Prostate gland (tissue), 2 donors: ENCODE measurements at places on chromosomes 6 and 20.
A peak's percentile ranks its signal among the peaks of the same experiment; 100 is the strongest.

GRCh38 chr6:56595490-56596122 is 47.1 kb downstream of the DST start:
- DNase-seq: peak; percentile 30

GRCh38 chr6:126753606-126754005 is 364.9 kb upstream of the RSPO3 start:
- DNase-seq: no peak

GRCh38 chr20:59670786-59671492 is 66.6 kb downstream of the PHACTR3 start:
- no peak for DNase-seq

DNA sequence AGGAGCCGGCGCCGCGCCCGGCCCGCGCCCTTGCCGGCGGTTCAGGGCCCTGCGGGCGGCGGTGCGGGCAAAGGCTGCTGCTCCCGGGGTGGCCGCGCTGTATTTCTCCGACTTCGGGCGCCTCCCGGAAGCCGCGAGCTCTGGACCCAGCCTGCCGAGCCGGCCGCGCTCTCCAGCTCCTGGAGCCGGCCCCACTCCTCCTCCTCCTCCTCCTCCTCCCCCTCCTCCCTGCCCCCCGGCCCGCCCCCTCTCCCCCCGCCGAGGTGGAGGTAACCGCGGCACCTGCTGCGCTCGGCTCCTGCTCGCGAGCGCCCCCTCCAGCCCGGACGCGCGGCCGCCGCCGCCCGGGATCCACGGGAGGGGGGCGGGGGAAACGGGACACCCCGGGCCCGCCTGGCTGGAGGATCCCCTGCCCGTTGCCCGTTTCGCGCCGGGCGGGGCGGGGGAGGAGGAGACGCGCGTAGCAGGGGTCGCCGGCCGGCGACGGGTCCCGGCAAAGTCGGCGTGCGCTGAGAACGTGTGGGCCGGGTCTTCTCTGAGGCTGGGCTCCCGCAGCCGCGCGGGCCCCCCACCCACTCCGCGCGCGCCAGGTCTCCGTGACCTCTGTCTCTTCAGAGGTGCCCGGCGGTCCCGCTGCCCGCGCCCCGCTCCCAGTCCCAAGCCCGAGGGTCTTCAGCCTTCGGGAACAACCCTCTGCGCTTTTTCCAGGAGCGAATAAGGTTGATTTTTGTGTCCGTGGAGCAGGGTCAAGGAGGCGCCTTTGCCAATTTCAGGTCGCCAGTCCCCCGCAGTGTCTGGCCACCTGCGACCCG is at the start of gene SLC22A23:
Gene SLC22A23, minus strand, starts transcription at position 153 of the 812 bp plus-strand sequence. CDS start 491 bp downstream, outside the sequence.
- DNase-seq: peak; percentile 87

GRCh38 chr20:20603339-20603990 is 109.0 kb downstream of the RALGAPA2 start:
- peak; percentile 54 for DNase-seq

GRCh38 chr20:59455402-59456341 is 148.7 kb upstream of the PHACTR3 start:
- DNase-seq: peak; percentile 48

DNA sequence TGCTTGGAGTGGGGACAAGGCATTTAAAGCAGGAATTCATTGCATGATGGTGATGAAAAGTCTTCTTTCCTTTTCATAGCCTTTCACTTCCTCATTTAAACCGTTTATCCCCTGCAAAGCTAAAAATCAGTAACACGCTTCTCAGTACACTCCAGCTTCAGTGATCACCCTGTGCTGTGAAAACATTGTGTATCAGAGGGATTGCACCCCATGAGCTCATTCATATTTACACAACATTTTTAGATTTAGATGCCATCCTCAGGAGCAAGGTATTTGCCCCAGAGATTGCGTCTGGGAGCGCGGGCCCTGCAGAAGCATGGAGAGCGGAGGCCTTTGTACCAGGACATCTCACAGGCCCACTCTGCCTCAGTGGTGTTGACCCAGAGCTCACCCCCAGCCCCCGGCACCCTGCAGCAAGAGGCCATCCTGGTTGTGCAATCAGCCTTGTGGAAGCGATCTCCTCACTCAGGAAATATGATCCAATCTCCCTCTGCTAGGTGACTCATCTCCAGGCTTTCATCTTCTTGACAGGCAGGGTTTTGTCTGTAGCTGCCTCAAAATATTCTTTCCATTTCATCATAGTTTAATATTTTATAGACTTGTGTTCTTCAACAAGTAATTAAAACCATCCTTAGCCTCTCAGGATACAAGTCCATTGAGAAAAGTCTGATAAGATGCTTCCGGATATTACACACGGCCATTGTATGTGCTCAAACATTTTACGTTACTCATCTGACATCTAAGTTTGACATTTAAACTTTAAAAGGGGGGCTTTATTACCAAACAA is 38.9 kb upstream of the THBS2 start:
- DNase-seq: no peak

- no peak for DNase-seq
Observed at GRCh38 chr20:58198384-58198783, 30.1 kb downstream of the ANKRD60 start.

DNA sequence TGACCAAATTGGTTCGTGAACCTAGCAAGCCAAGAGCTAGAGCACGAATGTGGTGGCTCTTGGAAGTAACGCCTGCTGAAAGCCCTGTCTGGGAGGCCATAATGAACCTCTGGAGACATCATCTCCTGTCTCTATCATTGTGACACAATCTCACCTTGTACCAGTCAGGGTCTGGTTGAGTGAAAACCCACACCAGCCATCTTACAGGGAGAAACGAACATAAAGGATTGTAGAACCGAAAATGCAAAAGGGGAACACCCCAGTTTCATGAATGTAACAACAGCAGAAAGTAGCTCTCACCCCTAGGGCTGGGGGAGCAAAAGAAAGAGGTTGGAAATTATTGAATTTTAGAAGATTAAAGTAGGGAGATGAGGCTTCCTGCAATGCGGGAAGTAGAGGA is 50.9 kb upstream of the TAB2 start:
- no peak for DNase-seq

GRCh38 chr20:34753706-34754461 is 49.7 kb downstream of the TP53INP2 start:
- DNase-seq: no peak

DNA sequence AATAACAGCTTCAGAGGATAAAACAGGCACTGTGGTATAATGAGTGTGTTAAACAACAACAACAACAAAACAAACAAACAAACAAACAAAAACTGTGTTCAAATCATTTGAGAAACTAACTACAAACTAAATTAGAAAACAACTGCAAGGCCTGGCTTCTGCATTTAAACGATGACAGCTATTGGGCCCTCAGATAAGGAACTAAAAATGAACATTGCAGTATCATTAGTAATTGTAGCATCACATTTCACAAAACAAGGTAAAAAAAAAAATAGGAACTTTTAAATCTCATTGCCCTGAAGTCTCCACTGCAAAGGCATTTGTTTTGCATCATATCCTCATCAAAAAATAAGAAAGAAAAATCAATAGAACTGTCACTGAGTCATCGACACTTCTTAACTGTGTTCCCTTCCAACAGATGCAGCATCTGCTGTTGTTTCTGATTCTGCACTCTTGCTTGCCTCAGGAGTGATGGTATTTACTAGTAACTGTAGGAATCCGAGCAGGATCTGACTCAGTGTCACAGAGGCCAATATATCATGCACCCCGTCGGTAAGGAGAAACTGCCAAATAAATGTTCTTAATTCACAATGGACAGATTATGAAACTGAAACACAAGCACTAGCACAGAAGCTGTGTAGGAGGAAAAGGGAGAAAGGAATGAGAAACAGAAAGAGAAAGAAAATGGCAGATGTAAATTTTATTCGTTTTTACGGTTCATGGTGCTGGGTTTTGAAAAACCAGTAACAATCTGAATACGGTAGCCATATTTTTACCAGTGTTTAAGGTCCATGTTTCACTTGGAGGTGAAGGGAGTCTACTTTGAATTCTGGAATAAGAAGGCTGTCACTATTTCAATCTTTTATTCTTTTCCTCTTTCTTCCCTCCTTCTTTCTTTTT is 365.7 kb upstream of the EPHA7 start:
- DNase-seq: no peak

DNA sequence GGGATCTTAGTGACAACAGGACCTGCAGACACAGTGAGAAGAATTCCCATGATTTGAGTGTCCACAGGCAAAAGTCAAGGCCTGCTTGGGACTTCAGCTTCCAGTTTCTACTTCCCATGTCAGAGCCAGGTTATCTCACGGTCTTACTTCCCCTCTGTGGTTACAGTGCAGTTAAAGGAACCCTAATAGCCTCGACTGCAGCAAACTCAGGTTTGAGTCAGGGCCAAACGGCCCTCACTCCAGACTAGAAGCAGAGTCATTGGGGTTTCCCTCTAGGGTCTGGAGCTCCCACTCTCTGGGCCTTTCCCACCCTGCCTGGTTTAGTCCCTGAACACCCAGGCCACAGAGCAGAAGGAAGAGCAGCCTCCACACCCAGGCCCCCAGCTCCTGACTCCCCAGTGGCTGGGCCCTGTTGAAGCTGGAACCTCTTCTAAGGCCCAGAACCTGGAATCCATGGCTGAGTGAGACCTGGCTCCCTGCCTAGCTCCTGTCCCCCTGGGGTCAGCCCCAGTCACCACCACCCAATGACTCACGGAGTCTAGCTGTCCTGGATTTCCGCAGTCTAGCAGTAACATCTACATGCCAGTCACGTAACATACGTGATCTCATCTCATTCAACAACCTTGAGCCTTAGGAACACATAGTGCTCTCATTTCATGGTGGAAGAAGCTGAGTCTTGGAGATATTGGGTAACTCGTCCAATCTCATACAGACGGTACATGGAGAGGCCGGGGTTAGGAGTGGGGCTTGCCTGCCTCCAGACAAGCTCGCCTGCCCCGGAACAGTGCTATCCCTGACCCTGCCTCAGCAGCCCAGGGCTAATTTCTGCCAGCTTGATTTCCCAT is 9.2 kb upstream of the GHRH start:
- no peak for DNase-seq

- no peak for DNase-seq
Observed at GRCh38 chr6:89251170-89251569, 34.0 kb upstream of the GABRR1 start.

GRCh38 chr6:77450924-77451323 is 12.4 kb downstream of the HTR1B start:
- DNase-seq: no peak

DNA sequence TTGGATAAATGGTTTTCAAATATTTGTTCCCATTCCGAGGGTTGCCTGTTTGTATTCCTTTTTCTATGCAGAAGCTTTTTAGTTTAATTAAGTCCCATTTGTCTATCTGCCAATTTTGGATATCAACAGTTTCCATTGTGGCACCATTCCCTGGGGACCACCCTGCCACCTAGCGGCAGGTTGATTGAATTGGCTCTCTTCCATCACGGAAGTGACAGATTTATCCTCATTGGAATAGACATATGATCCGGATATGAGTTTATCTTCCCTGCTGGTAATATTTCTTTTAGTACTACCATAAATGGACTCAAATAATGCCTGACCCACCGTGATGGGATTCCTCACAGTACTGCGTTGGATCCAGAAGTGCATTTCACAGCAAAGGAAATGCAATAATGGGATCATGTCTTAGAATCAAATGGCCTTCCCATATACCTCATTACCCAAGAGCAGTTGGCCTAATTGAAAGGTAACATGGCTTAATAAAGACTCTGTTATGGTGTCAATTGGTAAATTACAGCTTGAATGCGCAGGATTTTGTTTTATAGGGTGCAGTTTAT is 327.0 kb downstream of the BMP2 start:
- DNase-seq: no peak

DNA sequence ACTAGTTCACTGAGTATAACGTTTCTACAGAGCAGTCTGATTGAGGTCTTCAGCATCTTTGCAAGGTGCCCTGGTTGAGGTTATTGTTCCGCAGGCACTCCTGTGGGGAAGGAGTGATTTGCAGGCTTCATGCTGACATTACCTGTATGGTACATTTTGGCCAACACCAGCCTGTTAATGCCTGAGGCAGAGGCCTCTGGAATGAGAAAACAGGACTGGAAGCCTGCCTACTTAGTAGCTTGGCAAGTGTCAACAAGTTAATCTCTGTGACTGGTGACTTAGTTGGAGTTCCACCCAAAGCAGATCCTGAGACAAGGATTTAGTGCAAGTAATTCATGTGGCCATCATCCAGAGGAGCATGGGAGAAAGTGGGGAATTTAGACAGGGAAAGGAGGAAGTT is 24.6 kb downstream of the MAS1 start:
- DNase-seq: peak; percentile 36

- no peak for DNase-seq
Observed at GRCh38 chr6:4588163-4588562, 188.0 kb upstream of the CDYL start.

DNA sequence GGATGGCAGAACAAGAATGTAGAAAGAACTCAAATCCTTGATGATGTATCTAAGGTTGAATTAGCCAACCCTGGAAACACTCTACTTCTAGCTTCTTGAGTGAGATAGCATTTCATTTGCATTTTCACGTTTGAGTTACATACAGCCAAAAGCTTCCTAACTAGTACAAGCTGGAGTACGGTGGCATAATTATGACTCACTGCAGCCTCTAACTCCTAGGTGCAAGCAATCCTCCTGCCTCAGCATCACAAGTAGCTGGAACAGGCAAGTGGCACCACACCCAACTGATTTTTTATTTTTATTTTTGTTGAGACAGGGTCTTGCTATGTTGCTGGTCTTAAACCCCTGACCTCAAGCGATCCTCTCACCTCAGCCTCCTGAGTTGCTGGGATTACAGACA is 36.5 kb upstream of the STK35 start:
- DNase-seq: no peak

- DNase-seq: no peak
Observed at GRCh38 chr6:137213813-137214212, 5.4 kb downstream of the IFNGR1 start.

DNA sequence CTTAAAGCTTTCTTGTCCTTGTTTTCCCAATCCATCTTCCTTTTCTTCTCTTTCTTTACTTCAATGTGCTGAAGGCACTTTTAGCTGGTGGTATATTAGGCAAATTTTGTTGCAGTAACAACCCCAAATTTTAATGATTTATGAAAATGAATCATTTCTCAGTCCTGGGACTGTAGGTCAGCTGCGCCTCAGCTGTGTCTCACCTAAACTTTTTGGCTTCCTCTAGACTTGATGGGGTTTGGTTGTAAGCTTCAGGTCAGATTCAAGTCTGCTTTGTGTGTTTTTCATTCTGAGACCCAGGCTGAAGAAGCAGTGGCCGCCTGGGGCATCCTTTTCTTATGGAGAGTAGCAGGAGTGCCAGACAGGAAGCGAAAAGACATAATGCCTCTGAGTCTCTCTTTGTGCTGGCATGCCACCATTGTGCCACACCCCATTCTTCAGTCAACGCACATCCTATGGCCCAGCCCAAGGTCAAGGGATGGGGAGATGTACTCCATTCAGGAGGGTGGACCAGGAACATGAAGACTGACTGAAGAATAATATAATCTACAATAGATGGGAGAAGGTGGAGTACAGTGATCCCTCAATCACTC is 28.9 kb upstream of the CD83 start:
- no peak for DNase-seq

DNA sequence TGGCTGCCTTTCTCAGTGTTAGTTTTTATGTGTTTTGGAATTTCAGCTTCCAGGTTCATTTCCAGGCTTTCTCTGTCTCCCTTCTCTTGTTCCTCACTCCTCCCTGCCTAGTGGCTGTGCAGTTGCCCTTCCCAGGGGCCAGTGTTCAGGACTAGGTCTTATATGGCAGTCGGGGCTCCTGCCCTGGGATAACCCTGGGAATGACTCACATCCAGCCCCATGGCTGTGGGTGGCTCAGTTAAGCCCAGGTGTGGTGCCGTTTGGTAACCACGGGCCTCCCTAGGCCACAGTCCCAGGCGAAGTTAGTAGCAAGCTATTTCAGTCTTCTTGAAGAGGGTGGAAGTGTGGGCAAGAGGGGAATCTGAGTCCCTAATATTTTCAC is 57.4 kb upstream of the DDR1 start:
- no peak for DNase-seq

GRCh38 chr6:151130329-151130728 is 109.4 kb upstream of the AKAP12 start:
- no peak for DNase-seq
